Stromal cell of bone marrow (primary cell): ENCODE measurements at places on chromosomes 6 and 20.

- DNase-seq = no peak
Observed at GRCh38 chr20:38435555-38435939, 419 bp upstream of the SNHG17 start.

- no peak for DNase-seq
Observed at GRCh38 chr6:117974914-117975627, 68.0 kb downstream of the SLC35F1 start.

- DNase-seq = no peak
Observed at GRCh38 chr6:167444602-167445346, 119.9 kb downstream of the TTLL2 start.

DNA sequence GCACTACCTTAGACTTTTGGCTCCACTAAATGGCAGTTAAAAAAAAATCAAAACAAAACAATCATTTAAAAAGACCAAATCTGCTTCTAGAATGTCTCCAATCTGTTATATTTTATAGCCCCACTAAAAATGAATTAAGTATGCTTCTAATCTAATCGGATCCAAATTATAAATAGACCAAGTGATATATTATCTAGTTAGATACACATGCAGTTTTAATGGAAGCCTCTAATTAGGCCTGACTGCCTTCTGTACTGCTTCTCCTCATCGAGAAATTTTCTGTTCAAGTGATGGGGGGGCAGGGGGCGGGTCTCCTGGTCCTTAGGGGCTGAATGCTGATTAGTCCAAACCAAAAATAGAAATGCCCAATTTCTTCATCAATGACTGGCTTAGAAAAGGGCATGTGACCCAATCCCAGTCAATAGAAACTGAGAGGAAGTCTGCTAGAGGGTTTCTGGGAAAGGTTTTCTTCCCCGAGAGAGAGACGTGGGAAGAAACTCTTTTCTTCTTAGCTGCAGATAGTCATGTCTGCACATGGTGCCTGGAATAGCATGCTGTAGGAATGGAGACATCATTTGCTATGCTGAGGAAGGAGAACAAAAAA, 6.9 kb downstream of the SESN1 start:
- no peak for DNase-seq

- DNase-seq = no peak
Observed at GRCh38 chr6:21707524-21708319, 114.2 kb downstream of the SOX4 start.

DNA sequence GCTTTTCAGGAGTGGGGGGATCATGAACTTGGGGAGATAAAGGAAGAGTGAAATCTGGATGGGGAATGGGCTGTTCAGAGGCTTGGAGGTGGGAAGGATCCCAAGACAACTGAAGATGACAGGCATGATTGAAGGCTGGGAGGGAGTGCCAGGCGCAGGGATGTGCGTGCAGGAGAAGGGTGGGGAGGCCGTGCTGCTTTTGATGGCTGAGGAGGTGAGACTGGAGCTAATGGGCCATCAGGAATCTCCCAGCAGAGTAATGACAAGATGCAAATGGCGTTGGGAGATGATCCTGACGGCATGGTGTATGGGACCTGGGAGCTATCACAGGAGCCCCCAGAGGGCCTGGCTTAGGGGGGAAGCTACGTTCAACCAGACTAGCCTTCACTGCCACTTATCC, 1.6 kb downstream of the CPNE5 start:
- DNase-seq = no peak

DNA sequence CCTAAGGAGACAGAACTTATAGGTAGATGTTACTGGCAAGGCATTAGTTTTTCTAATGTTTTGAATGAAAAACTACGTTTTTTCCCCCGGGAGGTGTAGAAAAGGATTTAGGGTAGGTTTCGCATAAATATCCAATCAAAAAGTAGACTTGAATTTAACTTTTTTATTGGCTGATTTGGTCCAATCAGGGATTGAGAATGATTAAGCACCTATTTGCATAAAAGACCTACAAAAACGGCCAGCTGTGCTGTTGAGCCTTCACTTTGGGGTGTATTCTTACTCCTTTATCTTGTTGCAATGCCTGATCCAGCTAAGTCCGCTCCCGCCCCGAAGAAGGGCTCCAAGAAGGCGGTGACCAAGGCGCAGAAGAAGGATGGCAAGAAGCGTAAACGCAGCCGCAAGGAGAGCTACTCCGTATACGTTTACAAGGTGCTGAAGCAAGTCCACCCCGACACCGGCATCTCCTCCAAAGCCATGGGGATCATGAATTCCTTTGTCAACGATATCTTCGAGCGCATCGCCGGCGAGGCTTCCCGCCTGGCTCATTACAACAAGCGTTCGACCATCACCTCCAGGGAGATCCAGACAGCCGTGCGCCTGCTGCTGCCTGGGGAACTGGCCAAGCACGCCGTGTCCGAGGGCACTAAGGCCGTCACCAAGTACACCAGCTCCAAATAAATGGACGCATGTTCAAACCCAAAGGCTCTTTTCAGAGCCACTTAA, 113.5 kb upstream of the BTN3A2 start:
- peak; percentile 57 for DNase-seq

- DNase-seq = peak; percentile 31
Observed at GRCh38 chr6:119446115-119446554, 96.6 kb upstream of the MAN1A1 start.
